ENCODE measurements at places on chromosomes 6 and 20.
A peak's percentile ranks its signal among the peaks of the same experiment; 100 is the strongest.

- DNase-seq = no peak
These were observed 14.1 kb downstream of the HUS1B start for GRCh38 chr6:642805-643204.

DNA sequence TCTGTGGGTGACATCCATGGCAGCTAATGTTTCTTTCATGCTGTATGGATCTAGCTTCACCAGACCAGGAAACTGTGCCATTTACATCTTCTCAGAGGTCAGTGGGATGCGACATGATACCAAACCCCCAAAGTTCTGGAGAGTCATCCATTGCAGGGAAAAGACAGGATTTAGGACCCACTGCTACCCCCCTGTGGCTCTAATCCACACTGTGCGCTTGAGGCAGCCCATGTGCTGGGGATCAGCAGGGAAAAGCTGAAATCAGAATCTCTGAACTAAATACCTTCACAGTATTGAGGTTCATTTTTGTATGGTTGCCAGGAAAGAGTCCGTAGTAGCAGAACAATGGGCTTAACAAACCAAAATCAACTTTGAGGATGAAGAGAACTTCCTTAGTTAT, 164.4 kb downstream of the TMEM242 start:
- DNase-seq = no peak

GRCh38 chr20:40945754-40946450, 82.7 kb upstream of the TOP1 start:
- DNase-seq = peak; percentile 45

- peak; percentile 40 for DNase-seq
These were observed 359.6 kb upstream of the KCNQ5 start for GRCh38 chr6:72262254-72262653.

- DNase-seq = peak; percentile 72
These were observed 37.2 kb upstream of the CALHM6 start for GRCh38 chr6:116424001-116424400.

- no peak for DNase-seq
These were observed 26.6 kb upstream of the FBXO9 start for GRCh38 chr6:53038596-53038995.

GRCh38 chr6:53532061-53532797, 12.7 kb downstream of the GCLC start:
- no peak for DNase-seq

DNA sequence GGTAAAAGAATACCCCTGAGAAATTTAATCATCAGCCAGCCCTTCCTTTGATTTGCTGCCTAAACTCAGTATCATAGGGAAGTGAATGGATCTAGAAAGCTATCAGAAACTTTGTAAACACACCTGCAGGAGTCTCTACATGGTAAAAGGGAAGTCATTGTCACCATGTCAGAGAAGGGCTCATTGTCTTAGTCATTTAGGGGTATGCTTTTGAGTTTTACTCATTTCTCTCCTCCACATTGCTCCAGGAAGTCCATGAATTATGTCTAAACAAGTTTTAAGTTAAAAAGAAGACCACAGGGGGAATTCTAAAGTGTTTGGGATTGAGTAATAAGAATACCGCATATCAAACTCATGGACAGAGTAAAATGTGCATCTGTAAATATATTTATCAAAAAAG, 2.5 kb downstream of the SLC17A1 start:
- DNase-seq = no peak

DNA sequence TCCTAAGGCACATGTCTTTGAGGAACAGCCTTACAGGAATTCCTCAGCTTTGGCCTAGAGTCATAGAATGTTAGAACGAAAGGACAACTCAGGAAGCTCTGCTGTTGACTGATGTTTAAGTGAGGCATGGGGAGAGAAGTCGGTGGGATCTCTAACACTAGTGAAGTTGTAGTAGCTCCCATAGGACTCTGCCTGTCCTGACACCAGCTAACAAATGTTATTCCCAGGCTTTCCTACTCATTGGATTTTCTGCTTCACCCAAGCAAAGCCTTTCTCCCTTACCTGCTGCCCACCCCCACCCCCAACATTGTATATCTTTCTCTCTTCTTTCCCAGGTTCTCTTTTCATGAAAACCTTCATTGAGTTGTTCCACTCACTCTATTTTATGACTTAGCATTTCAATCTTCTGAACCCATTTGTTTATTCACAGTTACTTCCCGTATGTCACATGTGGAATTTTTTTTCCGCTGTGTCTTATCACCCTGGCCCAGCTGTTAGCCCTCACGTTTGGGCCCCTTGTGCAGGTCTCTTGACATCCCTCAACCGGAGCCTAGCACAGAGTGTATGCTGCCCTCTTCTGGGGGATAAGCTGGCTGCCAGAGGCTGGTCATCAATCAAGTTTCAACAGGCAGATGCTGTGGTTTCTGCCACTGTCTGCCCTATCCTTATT, 39.2 kb upstream of the RNF8 start:
- DNase-seq = peak; percentile 16

GRCh38 chr6:134065706-134066105, 13.3 kb upstream of the SLC2A12 start:
- DNase-seq = no peak

GRCh38 chr6:30877419-30878262, 6.7 kb upstream of the DDR1 start:
- peak; percentile 72 for DNase-seq

DNA sequence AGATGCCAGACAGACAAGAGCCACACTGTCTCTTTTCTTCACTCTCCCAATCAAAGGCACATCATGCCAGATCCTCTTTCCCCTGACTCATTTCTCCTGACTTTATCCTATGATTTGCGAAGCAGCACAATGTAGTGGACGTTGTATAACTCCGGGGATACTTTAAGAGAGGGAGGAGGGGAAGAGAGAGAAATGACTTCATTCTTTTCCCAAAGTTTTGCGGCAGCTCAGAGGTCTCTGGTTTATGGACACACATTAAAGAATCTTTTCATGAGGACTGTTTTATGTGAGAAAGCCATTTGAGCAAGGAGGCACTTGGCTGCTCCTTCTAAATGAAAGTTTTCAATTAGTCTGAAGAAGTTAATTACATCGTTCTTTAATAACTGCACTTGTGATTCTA, 75.1 kb upstream of the MC3R start:
- DNase-seq = no peak

DNA sequence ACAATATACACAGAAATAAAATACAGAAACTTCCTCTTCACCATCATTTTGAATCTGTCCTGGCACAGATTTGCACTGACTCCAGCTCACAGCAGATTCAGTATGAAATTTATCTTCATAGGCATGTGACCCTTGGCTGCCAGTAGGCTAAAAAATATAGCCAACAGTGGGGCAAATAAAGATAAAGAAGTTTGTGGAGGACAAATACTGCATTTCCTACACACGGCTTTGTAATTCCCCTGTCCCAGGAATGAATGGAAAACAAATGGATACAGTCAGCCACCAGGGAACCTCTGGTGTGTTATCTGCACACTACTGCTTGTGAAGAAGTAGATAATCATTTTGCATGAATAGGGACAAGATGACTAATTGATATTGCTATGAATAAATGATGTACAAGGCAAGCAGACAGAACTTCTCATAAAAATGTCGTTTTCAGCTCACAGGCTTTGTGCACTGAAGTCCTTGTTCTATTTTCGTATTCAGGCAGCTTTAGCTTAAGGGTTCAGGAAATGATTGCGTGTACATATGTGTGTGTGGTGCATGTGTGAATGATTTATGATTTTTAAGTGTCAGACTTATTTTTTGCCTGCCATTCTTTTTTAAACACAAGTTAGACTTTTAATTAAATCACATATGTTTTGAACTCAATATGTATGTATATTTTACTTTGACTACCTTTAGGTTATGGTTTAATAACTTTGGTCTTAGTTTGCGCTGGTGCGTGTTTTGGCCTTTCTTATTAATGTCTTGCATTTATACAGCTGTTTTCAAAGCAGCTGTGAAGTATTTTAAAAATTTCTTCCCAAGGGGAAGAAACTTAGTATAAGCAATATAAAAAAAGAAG, 543.8 kb upstream of the JAG1 start:
- peak; percentile 81 for DNase-seq

DNA sequence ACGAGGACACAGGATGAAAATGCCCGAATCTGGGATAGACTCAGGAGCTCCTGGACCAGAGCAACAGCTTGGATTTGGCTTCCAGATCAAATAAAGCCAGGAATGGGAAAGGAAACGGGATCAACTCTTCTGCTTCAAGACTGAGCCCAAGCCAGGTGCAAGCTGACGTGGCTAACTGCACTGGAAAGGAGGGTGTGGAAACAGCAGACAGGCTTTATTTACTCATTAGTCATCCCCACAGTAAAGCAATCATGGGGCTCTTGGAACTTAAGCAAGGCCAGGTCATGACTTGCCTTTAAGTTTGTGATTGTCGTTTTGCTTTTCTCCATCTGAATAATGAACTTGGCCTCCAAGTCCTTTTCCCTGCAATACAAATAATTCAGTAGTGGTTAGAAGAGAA, 45.2 kb downstream of the KIF16B start:
- no peak for DNase-seq

GRCh38 chr20:63196768-63197470, 19.0 kb downstream of the YTHDF1 start:
- no peak for DNase-seq

DNA sequence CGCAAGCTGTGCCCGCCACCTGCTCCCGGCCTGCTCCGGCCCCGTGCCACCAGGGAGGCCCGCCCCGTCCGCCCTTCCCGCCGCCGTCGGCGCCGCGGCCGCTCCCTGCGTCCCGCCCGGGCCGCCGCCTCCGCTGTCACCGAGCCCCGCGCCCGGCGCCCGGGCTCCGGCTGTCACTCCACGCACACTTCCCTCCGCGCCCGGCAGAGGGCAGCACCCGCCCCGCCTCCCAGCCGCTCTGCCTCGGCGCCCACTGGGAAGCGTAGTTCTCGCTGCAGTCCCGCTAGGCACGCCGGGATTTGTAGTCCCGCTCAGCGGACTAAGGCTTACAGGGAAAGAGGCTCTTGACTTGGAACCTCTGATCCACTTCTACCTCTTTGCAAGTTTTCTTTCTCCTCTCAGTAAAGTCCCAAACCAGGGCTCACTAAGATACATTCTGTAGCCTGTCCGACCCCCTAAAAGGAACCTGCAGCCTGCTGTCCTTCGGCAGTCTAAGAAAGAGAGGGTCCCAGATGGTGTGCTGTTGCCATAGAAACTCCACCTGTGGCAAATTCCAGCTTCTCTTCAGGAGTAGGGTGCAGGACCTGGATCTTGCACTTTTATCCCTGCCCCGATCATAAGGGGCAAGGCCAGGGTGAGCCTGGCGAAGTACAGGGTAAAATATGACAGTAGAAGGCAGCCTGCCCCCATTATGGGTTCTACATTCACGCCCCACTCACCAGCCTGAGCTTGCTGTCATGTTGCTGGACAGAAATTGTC, at the start of gene TFEB:
Gene TFEB, minus strand, starts transcription at position 182 of the 759 bp plus-strand sequence. CDS start 44,395 bp downstream, outside the sequence.
- DNase-seq = peak; percentile 83

GRCh38 chr6:24761193-24761835, 13.4 kb upstream of the GMNN start:
- DNase-seq = no peak

DNA sequence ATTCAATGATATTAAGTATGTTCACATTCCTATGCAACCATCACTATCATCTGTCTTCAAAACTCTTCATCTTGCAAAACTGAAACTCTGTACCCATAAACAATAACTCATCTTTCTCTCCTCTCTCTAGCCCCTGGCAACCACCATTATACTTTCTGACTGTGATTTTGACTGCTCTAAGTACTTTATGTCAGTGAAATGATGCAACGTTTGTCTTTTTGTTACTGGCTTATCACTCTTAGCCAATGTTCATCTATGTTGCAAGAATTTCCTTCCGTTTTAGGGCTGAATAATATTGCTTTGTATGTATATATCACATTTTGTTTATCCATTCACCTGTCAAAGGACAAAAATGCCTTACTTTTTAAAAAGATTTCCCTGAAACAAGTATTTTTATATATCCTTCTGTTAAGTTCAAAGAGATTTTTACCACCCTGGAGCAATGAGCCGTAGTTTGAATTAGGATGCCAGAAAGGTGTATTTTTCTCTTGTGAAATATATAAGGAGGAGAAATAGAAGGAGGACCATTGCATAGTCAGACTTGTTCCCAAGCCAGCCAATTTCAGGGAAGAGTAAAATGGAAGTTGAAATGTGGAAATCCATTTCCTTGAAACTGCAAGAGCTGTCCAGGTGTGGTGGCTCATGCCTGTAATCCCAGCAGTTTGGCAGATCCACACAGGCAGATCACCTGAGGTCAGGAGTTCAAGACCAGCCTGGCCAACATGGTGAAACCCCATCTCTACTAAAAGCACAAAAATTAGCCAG, 4.0 kb upstream of the CGAS start:
- no peak for DNase-seq

DNA sequence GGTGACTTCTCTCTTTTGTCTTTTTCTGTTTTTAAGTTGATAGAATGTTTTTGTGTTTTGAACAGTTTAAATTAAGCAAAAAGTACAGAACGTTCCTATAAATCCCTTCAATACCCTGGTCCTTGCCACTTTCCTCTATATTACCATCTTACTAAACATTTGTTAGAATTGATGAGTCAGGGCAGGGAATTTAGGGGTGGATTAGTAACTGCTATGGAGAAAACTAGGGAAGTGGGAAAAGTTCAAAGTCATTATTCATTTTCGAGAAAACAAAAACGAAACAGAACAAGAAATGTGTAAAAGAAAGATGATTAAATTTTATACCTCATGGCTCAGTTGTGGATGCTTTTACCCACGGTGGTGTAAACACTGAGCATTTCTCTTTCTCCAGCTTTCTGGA, 240.4 kb upstream of the SULF2 start:
- peak; percentile 22 for DNase-seq

GRCh38 chr20:11905460-11906179, 12.1 kb upstream of the BTBD3 start:
- no peak for DNase-seq

DNA sequence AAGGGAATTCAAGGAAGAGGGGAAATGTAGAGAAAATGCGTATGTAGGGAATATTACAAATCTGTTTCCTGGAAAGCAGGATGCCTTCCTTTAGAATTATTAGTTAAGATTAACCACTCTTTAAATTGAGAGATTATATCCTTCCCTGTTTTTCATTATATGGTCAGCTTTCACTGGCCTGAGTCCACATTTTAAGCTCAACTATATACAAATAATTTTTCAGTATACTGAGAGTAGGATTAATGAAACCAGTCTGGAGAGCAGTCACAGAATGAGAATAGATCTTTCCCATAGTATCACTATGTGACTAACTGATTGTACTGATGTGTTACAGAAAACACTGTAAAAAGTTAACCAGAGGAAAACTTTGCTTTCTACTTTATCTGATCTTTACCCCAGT, 306.3 kb downstream of the LAMA2 start:
- no peak for DNase-seq

DNA sequence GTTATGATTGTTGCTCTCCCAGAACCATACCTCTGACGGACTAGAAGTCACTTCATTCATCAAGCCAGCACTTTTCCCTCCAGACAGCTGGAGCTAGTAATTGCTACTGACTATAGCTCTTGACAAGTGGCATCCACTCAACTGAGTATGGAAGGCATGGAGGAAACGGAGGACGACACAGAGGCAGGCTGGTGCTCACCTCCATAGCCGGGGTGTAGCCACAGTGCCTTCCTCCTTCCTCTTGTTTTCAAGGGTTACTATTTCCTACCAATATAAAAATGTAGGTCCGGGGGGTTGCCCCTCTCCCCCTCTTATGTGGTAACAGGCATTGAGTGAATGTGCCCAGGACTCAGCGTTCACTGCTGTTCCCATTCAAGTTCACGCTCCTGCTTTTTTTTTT, 23.5 kb upstream of the FOXC1 start:
- no peak for DNase-seq

- DNase-seq = no peak
These were observed 137.2 kb downstream of the CDH26 start for GRCh38 chr20:60095456-60095855.
